ENCODE measurements at places on chromosomes 7 and 10.

- no peak overlapping the region for H3K27ac ChIP-seq
- no peaks in the 10 kb centered on the region for H3K27me3 ChIP-seq
- DNase-seq = peak; percentile 18
- H3K4me3 ChIP-seq = no peak overlapping the region
Measured at GRCh38 chr7:82810558-82811259, 352.0 kb downstream of the PCLO start.

DNA sequence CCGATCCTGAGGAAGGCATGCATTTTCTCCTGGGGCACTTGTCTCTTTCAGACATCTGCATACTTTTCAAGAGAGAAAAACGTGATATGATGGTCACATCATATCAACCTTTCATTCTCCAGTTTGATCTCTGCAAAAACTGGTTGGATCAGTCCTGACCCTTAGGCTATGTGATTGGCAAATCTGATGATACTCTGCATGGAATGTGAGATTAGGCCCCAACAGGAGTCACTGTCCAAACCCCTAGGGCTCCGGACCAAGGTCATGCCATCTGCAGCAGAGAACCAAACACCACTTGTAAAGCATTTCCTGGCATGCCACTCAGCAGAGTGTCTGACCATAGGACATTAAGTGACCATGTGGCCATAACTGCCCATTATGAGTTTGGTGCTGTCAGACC, 8.6 kb downstream of the GCK start:
- H3K4me3 ChIP-seq = no peak overlapping the region
- DNase-seq = no peak
- no peak overlapping the region for H3K27ac ChIP-seq
- no peaks in the 10 kb centered on the region for H3K36me3 ChIP-seq

- no peaks in the 10 kb centered on the region for H3K27me3 ChIP-seq
- peaks cover 11% of the 10 kb centered on the region for H3K36me3 ChIP-seq
- DNase-seq = no peak
- peaks cover 95% of the 10 kb centered on the region for H3K4me1 ChIP-seq
- no peak overlapping the region for H3K27ac ChIP-seq
- H3K4me3 ChIP-seq = no peak overlapping the region
Measured at GRCh38 chr7:96306385-96307125, 15.3 kb downstream of the SLC25A13 start.

GRCh38 chr10:69751214-69751613, 50.5 kb upstream of the COL13A1 start:
- no peak overlapping the region for H3K4me3 ChIP-seq
- H3K36me3 ChIP-seq = no peaks in the 10 kb centered on the region
- no peak for DNase-seq
- no peaks in the 10 kb centered on the region for H3K4me1 ChIP-seq
- H3K27ac ChIP-seq = no peak overlapping the region

GRCh38 chr10:58771863-58772262, 259.2 kb downstream of the BICC1 start:
- H3K36me3 ChIP-seq = no peaks in the 10 kb centered on the region
- no peak overlapping the region for H3K4me3 ChIP-seq
- H3K27ac ChIP-seq = no peak overlapping the region
- DNase-seq = no peak

DNA sequence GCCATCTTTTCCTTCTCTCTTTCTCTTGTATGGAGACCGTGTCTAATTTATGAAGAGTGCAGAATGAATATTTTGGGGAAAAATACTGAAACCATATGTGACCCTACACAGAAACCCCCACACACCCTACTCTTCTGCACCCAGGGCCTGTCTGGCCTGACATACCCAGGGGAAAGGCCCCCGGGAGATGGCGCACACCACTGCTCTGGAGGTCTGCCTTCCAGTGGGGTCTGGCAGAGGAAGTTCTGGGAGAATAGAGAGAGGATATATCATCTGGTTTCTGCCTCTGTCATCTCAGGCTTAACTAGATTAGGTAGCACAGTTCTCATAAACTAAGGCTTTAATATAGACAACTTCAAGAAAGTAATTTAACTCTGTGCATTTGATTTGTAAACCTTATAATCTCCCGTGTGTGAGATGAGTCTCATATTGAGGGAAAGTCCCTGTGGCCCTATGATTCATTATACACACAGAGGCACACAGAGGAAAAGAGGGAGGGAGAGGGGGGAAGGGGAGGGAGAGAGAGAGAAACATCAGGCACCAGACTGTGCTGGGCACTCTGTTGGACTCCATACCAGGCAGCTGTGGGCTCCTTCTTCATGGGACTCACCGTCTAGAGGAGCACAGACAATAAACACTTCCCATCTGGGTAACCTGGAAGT, 123.3 kb downstream of the AOAH start:
- no peaks in the 10 kb centered on the region for H3K27me3 ChIP-seq
- H3K27ac ChIP-seq = no peak overlapping the region
- H3K4me1 ChIP-seq = no peaks in the 10 kb centered on the region
- no peak for DNase-seq
- no peaks in the 10 kb centered on the region for H3K36me3 ChIP-seq

GRCh38 chr7:104980841-104981671, 32.9 kb upstream of the KMT2E start:
- H3K4me3 ChIP-seq = no peak overlapping the region
- H3K36me3 ChIP-seq = no peaks in the 10 kb centered on the region
- H3K27me3 ChIP-seq = no peaks in the 10 kb centered on the region

DNA sequence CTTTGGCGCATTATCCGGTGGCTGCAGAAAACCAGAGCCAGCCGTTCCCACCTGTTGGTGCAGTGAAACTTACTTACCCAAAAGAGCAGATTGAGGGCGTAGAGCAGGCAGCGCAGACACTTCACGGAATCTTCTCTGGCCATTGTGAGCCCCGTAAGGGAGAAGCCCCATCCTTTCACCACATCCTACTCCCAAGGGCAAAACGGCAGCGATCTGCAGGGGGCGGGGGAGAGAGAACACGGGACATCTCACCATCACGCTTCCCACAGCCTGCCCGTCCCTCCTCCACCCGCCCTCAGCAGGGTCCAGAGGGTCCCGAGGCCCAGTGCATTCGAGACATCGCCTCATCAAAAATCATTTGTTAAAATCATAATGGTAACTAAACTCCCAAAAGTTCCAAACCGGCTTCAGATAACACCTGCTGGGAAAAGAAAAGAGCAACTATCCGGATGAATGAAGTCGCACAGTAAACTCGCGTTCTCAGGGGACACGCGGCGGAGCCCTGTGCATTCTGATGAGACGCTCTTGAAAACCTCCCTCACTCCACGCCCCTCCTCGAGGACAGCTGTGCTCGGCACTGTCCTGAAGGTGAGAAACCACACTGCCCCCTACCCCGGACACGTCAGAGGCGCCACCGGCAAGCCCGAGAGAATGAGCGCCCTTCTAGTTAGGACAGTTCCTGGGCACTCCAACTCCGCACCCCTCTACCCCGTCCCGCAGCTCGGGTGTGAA, 1.2 kb downstream of the TSPAN12 start:
- DNase-seq = peak; percentile 18
- peak overlapping the region; percentile 75 for H3K4me3 ChIP-seq
- no peaks in the 10 kb centered on the region for H3K36me3 ChIP-seq

DNA sequence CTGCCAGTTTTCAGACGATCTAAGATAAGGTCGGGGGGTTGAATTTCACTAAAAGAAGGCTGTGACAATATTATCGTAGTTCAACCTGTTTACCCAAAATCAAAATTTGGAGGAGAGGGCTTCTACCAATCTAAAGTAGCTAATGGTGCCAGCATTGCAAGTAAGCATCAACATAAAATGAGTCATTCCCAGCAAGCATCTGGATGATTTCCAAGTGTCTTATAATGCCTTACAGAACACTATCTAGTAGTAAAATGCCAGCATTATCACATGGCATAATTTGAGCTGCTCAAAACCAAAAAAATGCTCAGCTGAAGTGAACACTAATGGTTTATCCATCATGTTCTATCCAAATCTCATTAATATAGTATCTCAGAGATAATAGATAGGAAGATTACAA, 1193.9 kb downstream of the DNAJB9 start:
- H3K27me3 ChIP-seq = no peaks in the 10 kb centered on the region
- no peaks in the 10 kb centered on the region for H3K36me3 ChIP-seq
- H3K4me1 ChIP-seq = no peaks in the 10 kb centered on the region
- no peak for DNase-seq

GRCh38 chr7:112619343-112619742, 138.6 kb downstream of the LSMEM1 start:
- H3K27ac ChIP-seq = no peak overlapping the region
- H3K4me1 ChIP-seq = no peaks in the 10 kb centered on the region
- no peaks in the 10 kb centered on the region for H3K27me3 ChIP-seq
- no peaks in the 10 kb centered on the region for H3K36me3 ChIP-seq

DNA sequence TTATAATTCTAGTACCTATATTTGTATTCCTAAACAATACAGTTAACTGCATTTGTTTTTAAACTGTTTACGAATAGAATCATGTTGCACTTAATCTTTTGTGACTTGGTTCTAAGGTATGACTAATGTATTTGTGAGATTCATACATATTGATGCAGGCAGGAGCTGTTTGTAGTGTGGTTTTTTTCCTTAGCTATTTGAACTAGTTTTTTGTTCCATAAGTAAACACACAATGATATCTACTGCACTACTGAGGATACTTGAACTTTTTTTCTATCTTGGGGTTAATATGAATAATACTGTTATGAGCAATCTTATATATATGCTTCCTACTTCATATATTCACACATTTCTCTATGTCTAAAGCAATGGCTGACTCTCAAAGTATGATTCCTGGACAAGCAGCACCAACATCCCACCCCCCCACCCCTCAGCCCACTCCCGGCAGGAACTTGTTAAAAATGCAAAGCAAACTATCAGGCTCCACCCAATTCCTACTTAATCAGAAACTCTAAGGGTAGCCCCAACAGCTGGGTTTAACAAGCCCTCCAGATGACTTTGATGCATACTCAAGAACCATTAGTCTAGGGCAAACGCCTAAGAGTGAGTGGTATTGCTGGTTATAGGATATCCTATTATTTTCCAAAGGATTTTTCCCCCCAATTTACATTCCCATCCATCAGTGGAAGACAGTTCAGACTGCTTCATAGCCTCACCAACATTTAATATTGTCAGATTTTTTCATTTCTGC, 25.8 kb downstream of the BRAF start:
- no peak overlapping the region for H3K27ac ChIP-seq
- no peak overlapping the region for H3K4me3 ChIP-seq

DNA sequence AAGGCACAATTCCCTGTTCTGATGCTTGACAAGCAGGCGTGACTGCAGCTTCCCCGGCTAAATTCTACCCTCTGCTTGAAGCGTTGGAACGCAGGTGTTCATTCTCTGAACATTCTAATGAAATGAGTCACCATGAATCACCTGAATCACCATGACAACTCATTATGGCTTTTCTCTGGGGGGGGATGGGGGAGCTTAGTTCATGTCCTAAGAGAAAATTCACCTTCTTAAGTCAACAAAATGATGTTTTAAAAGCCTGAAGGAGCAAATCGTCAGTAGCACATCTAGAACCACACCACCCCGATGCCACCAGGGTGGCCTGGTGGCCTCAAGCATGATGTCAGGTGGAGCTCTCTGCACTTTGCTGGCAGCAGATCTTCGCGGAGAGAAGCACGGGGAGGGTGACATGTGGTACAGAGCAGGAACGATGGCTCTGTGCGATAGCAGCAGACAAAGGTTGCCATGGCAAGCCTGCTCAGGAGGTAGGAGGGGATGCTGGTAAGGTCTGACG, 33.7 kb downstream of the DDC start:
- H3K27me3 ChIP-seq = no peaks in the 10 kb centered on the region
- no peak overlapping the region for H3K4me3 ChIP-seq
- DNase-seq = peak; percentile 12
- no peak overlapping the region for H3K27ac ChIP-seq
- H3K36me3 ChIP-seq = peaks cover 17% of the 10 kb centered on the region

GRCh38 chr10:91422915-91423314, 12.8 kb downstream of the HECTD2 start:
- H3K27ac ChIP-seq = no peak overlapping the region
- no peaks in the 10 kb centered on the region for H3K36me3 ChIP-seq
- H3K4me1 ChIP-seq = no peaks in the 10 kb centered on the region
- DNase-seq = no peak

DNA sequence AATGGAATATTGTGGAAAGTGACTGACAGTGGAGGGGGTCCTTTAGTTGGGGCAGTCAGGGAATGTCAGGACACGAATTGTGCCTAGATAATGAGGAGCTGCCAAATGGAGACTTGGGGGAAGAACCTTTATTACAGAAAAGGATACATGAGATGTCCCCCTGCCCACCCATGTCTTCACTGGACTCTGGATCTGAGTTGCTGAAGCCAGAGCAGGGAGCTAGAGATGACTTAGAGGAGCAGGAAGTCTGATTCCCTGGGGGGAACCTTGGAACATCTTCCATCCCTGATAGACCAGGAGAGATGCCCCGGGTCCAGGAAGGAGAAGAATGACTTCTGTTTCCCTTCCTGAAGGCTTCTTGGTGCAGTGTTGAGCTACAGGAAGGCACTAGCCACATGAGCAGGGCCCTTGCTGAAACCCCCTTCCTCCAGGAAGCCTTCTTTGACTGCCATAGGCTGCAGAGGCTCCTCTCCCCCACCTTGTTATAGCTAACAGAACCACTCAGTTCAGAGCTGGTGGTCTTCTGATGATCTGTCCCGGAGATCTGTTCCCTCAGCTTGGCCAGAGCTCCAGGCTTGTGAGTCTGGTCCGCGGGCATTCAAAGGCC, 747 bp upstream of the NEURL1 start:
- H3K27ac ChIP-seq = no peak overlapping the region
- H3K27me3 ChIP-seq = peaks cover 8% of the 10 kb centered on the region
- no peak for DNase-seq
- no peaks in the 10 kb centered on the region for H3K4me1 ChIP-seq

DNA sequence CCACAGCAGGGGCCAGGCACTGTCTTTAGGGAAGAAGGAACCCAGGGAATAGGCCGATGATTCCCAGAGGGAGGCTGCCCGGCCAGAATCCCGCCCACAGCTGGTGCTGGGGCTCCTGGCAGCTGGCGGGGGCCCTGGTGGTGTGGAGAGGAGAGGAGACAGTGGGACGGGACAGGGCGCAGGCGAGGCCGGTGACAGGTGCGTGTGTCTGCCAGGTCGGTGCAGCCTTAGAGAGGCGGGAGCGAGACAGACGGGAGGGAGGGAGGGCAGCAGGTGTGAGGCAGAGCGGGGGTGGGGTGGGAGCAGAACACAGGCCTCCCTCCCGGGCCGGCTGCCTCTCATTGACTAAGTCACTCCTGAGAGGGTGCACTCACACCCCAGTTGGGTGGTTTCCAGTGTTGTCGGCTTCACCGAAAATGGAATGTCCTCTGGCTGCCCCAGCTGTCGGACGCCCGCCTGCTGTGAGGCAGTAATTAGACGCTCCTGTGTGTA, 55.2 kb downstream of the ELFN1 start:
- peaks cover 23% of the 10 kb centered on the region for H3K4me1 ChIP-seq
- H3K36me3 ChIP-seq = no peaks in the 10 kb centered on the region

GRCh38 chr7:99301496-99301895, 24.2 kb upstream of the ARPC1A start:
- no peak overlapping the region for H3K27ac ChIP-seq
- H3K27me3 ChIP-seq = no peaks in the 10 kb centered on the region
- no peak overlapping the region for H3K4me3 ChIP-seq

DNA sequence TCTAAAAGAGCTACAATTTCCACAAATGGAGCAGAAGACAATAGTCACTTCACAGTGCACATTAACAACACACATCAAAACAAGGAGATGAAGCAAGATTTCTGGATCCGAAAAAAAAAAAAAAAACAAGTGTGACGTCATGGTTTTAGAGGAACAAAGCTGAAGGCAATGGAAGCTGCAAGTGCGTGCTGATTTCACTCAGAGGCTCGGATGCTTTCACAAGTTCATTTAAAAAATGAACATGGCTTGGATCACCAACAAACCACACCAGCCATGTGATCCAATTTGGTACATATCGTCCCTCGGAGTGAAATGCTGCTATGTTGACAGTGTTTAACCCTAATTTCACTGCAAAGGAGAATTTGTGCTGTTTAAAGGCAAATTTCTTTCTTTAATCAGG, 337.0 kb upstream of the PRKCQ start:
- no peaks in the 10 kb centered on the region for H3K27me3 ChIP-seq
- H3K4me1 ChIP-seq = no peaks in the 10 kb centered on the region
- no peak overlapping the region for H3K27ac ChIP-seq
- no peaks in the 10 kb centered on the region for H3K36me3 ChIP-seq
- no peak for DNase-seq
